NCI-H1694 treated with DMSO at 0.1 percent for 48 hours (cell line): ENCODE measurements at places on chromosomes 7 and 10.

- DNase-seq, result no peak
Observed at GRCh38 chr7:83514977-83515376, 134.0 kb downstream of the SEMA3E start.

DNA sequence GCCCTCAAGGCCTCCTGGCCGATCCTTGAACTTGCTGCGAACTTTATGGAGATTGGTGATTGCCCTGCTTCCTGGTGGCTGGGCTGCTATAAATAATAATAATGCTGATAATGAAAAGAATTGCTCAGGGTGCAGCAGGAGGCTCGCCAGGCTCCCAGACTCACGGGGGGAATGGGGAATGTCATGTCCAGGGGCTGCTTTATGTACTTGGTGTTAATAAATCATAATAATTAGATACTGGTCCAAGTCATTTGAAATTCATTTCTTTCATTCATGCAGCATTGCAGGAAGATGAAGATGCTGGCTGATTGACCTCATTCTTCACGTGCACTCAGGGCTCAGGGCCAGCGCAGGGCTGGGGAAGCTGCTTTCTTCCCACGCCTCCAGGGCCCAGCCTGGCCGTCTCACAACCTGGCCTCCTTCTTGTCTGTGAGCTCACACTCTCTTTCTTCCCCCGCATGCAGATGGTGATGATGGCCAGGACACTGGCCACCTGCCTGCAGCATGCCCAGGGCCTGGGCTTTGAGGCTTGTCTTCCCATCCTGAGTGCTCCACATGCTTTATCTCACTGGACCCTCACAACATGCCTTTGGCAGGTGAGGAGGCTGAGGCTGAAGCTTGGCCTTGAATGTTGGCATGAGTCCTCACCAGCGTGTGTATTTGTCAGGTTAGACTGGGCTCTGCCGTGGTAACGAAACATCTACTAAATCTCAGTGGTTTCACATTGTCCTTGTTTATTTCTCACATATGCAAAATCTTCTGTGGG is 138.4 kb upstream of the TNS3 start:
- no peak for DNase-seq

GRCh38 chr10:110405380-110405779 is 92.3 kb upstream of the DUSP5 start:
- DNase-seq, result no peak

DNA sequence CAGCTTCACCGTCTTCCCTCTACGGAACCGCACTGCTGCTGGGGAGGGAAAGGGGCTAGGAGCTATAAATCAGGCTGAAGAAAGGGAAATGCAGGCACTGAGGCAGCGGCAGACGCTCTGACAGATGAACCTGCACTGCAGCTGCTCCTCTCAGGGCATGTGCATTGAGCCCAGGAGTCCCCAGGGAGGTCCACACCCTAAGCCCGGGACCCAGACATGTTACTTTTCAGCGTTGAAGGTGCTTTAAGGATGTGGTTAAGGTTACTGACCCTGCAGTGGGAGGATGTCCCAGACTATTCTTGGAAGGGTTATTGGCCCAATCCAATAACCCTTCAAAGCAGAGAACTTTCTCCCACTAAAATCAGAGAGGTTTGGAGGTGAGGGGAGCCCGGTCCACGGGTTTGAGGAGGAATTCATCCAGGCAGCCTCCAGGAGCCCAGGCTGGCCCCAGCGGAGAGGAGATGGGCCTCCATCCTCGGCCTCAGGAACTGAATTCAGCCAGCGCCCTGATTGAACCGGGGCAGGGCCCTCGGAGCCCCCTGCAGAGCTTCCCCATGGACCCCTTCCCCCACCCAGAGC is 75.4 kb downstream of the ADARB2 start:
- no peak for DNase-seq

DNA sequence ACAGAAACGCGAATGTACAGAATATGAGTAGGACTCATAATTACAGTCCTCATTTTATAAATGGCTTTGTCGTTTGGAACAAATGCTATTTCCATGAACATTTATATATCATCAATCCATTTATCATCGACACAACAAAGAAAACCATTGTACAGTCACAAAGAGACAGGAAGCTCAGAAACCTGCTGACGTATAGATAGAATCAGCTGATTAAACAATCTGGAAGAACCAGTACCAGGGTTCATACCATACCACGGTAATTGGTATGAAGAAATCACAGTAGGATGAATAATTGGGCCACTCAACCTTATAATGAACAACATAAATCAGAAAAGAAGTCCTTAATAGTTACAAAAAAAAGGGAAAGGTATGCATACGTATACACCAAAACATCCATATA is 295.0 kb downstream of the PARD3 start:
- DNase-seq, result no peak

DNA sequence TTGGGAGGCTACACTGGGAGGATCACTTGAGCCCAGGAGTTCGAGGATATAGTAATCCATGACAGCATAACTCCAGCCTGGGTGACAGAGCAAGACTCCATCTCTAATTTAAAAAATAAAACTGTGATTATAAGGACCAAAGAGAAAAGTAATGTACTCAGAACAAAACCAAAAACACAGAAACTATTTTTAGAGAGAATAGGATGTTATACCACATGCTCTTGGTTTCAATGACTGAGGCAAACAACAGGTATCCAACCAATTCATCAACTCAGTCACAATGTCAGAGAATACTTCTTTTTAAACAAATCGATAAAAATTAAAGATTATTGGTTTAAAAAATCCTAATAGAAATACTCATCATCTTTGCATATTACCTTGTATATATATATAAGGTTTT is 186.7 kb downstream of the TPK1 start:
- DNase-seq, result no peak

- DNase-seq, result no peak
Observed at GRCh38 chr10:7944215-7944480, 110.3 kb upstream of the GATA3 start.

GRCh38 chr10:110717781-110718589 is 73.8 kb downstream of the RBM20 start:
- peak; percentile 24 for DNase-seq

- DNase-seq, result no peak
Observed at GRCh38 chr10:50618624-50619023, 5.1 kb downstream of the SGMS1 start.

GRCh38 chr7:1954366-1955004 is 278.3 kb downstream of the MAD1L1 start:
- DNase-seq, result no peak

DNA sequence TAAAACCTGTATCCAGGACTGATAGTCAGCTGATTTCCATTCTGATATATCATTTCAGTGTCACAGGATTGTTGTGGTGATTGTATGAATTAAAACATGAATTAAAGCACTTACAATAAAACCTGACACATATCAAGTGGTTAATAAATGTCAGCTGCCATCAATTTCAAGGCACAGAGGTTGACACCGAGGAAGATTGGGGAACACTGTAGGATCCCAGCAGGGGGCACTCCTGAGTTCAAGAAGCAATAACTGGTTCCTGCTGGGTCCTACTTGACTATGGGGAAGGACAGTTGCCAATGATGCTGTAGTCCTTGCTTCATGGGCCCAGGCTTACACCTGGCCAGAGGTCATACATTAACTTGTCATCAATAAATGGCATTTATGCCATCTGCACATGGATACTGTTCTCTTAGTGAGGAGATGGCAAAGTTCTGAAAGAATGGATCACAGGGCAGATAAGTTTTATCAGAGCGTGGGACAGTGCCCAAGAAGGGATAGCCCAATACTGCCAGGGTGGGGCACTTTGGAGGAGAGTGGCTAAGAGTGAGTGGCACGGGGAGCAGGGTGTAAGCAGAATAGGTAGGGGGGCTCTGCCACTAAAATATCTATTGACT is 24.1 kb downstream of the FZD1 start:
- peak; percentile 32 for DNase-seq
